ENCODE measurements at places on chromosomes 1 and 21. TPM values are rescaled to one million over a fixed set of nuclear protein-coding genes. Genes with fewer than 3 reads are reported as not detected.

Gene HENMT1
- total RNA-seq = 3.7 TPM

Gene DFFB
- total RNA-seq = 13.2 TPM

Gene PTCH2
- total RNA-seq = 0.13 TPM

Gene CFAP45
- total RNA-seq = 0.65 TPM

Gene OR2T11
- total RNA-seq = not detected

Measured in epithelial cell of alveolus of lung (primary cell).